IPS-NIHi11 (cell line): ENCODE measurements at places on chromosomes 2 and 18.
A peak's percentile ranks its signal among the peaks of the same experiment; 100 is the strongest.

DNA sequence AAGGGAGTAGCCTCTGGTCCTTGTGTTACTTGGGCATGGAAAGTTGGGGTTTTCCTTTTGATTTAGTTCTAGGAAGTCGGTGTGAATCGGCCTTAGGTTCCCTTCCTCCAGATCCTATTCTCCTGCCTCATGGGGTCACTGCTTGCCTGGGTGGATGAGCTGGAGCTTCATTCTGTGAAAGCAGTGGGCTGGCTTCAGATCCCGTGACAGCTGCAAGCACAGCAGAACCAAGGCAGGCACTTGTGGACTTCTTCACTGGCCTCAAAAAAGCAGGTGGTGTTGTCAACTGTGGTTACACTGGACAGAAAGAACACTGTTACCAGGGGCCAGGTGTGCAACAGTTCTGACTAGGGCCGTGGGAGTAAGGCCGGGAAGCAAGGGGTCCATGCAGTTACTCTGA, 243.4 kb downstream of the LDLRAD4 start:
- no peak for DNase-seq

DNA sequence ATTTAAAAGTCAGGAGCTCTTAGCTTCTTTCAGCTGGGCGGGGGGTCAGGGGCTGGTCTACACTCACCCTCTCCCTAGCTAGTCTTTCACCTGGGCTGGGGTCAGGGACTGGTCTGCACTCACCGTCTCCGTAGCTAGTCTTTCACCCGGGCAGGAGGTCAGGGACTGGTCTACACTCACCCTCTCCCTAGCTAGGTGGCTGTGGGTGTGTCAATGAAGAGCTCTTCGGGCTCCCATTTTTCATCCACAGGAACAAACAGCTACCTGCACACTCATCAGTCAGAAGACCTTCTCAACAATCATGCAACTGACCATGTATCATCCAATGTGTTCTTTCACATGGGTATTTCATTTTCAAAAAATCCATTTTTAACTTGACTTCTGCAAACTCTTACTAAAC, 8.0 kb downstream of the CHST10 start:
- no peak for DNase-seq

- DNase-seq: no peak
These were observed 18.2 kb downstream of the SLC4A1AP start for GRCh38 chr2:27681841-27682240.

- no peak for DNase-seq
These were observed 57.8 kb downstream of the PKDCC start for GRCh38 chr2:42105330-42106256.

GRCh38 chr2:108588070-108588668, 53.9 kb downstream of the LIMS1 start:
- DNase-seq: no peak

DNA sequence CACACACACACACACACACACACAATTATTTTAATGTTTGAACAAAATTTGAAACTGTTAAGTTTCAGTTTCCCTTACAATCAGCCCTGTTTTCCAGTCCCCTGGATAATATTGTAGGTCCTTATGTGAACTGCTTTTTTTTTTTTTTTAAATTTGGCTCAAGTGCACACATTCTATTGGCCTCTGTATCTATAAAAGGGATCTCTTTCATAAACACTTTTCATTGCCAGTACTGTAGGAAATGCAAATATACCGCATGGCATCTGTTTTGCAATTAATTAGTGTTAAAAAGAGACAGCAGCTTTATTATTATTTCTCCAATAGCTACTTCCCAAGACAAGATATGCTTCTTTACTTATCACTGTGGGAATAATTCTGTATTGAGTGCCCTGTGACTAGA, 738.7 kb downstream of the EPHA4 start:
- no peak for DNase-seq

- DNase-seq: peak; percentile 56
These were observed 76.2 kb downstream of the KIAA2012 start for GRCh38 chr2:202149155-202149762.

DNA sequence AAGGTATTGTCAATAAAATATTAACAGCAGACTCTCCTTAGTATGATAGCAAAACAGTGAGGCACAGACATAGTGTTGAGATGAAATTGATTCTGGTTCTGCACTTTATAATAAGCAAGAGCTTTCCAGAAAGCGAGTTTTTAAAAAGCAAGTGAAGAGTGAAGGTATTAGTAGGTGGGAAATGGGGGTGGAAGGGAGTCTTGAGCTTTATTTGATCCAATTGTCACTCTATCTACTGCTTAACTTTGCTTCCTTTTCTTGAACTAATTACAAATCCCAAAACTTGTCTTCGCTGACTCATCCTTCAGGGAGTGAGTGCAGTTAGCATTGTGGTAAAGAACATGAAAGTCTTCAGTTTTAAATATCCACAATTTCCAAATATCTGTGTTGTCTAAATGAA, 120.6 kb upstream of the BOD1L2 start:
- no peak for DNase-seq

DNA sequence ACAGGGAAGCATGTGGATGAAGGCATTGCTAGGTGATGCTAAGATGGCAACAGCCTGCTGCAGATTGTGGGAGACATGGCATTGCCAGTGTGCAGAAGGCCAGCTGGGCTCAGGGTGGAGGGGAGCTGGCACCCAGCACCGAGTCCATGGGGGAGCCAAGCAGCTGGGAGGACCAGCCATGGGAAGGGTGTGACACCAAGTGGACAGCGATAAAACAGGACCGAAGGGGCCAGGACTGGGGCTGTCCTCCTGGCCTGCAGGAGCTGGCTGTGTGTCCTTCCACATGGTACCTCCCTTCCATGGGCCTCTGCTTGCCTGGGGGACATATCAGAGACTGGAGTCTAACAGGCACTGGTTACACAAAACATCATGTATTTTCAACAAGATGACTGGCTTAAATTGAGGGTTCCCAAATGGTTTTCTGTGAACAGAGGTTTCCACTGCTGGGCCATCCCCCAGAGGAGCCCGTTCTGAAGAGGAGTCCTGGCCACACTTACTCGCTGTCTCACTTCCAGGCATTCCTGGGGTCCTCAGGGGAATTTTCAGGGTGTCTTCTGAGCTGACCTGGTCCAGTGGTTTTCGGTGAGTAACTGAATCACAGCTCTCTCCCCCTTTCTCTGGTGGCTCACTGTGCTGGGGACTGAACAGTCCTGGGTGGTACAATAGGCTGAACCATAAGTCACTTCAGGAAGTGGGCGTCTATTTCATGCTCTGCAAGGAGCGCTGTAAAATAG, 60.4 kb upstream of the TNP1 start:
- no peak for DNase-seq

DNA sequence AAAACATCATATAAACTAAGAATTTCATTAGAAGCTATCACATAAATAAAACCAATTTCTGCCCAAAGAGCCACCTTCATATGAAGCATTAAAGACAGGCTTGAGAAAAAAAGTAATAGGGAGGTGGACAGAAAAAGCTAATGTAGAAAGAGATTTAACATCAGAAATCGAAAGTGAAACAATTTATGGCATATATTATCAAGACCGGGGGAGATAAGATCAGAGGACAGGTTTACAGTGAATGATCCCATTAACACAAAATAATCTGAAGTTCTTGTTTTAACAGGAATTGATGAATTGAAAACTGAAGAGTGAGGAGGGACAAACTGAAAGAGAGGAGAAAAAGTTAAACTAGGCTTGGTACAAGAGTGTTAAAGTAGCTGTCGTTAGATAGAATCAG, 786.3 kb upstream of the FSHR start:
- DNase-seq: no peak

DNA sequence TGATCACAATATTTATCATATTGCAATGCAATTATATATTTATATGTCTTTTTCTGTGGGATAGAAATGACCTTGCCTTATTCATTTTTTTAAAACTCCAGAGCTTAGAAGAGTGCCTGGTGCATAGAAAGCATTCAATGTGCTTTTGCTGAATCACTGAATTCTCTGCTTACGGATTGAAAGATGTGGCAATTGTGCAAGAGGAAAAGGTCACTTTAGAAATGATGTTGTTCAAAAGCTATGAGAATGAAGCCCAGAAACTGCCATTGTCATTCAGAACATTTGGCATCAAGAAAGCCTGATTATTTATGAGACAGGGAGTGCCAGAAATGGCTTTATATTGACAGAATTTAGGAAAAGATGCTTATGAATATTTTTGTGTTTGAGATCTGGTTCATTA, 678.6 kb upstream of the CDH2 start:
- no peak for DNase-seq

DNA sequence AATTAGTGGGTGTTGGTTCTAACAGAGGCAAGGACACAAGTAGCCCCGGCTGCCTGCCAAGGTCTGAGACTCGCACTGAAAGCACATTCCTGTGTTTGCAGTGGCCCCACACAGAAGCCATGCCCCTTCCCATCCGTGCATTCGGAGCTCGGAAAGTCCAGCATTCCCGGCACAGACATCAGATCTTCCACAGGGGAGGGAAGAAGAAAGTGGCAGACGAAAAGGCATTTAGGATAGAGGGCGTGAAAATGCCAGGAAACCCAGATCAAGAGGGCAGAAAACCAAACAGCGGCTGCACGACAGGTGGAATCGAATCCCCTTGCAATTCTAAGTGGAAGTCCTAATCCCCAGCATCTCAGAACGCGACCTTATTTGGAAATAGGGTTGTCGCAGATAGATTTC, 105.5 kb upstream of the ASB18 start:
- peak; percentile 29 for DNase-seq

DNA sequence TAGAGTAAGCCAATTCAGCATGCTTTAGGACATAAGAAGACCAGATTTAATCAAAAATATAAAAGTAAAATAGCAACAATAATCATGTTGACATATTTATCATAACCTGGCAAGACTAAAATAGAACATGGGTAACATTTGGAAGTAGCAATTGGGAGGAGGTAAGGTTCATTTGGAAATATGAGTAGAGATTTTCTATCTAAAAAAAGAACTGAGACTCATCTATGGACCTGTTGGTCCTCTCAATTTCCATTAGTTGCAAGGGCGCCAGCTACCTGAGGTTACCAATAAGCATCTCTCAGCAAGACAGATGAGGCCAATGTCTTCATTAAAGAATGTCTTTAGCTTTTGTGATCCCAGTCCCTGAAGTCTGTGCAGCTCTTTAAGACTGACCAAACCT, 196.0 kb downstream of the IRS1 start:
- DNase-seq: no peak

DNA sequence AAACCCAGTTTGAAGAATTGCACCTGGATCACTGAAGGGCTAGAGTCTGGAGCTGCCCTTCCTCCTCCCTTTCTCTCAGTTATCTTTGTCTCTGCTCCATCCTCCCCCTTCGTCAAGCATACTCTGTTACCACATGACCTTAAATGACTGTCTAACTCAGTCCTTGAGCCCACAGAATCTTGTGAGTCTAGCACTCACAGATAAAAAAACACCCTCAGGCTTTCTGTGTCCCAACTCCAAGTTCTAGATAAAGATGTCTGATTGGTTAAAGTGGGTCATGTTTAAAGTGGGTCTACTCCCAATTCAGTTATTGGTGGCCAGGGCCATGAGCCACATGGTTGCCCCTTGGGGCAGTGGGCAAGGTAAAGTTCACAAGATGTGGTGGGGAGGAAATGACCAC, 53.5 kb upstream of the CYP1B1 start:
- no peak for DNase-seq
